Sigmoid colon (tissue), 7 donors: ENCODE measurements at places on chromosomes 16 and 17. TPM values are rescaled to one million over a fixed set of nuclear protein-coding genes. Genes with fewer than 3 reads are reported as not detected.

- H3K27ac ChIP-seq = no peak overlapping the region
- DNase-seq = no peak
- no peaks in the 10 kb centered on the region for H3K4me1 ChIP-seq
- H3K4me3 ChIP-seq = no peak overlapping the region
Observed at GRCh38 chr16:73190256-73190655, 142.3 kb upstream of the ZFHX3 start.

- H3K4me3 ChIP-seq = no peak overlapping the region
- no peak for DNase-seq
- peaks cover 29% of the 10 kb centered on the region for H3K4me1 ChIP-seq
- H3K27me3 ChIP-seq = peaks cover 41% of the 10 kb centered on the region
- H3K36me3 ChIP-seq = no peaks in the 10 kb centered on the region
Observed at GRCh38 chr16:67645397-67646121, 615 bp downstream of the CARMIL2 start.

DNA sequence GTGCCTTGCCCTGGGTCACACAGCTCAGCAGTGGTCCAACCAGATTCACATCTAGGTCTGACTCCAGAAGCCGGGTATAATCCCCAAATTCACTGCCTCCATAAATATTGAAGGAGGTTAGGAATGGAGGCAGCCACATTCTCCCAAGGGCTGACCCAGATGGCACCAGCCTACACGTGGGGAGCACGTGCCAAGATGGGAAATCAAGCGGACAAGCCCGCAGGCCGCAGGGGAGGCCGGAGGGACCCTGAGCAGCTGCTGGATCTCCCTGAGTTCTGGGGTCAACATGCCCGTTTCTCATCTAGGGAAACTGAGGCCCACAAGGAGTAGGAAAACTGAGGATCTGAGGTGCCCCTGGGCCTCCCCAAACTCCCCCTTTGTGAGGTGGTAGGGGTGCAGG is 32.2 kb upstream of the CNEP1R1 start:
- H3K4me1 ChIP-seq = no peaks in the 10 kb centered on the region
- H3K27me3 ChIP-seq = no peaks in the 10 kb centered on the region
- DNase-seq = no peak
- H3K27ac ChIP-seq = no peak overlapping the region
- no peak overlapping the region for H3K4me3 ChIP-seq

DNA sequence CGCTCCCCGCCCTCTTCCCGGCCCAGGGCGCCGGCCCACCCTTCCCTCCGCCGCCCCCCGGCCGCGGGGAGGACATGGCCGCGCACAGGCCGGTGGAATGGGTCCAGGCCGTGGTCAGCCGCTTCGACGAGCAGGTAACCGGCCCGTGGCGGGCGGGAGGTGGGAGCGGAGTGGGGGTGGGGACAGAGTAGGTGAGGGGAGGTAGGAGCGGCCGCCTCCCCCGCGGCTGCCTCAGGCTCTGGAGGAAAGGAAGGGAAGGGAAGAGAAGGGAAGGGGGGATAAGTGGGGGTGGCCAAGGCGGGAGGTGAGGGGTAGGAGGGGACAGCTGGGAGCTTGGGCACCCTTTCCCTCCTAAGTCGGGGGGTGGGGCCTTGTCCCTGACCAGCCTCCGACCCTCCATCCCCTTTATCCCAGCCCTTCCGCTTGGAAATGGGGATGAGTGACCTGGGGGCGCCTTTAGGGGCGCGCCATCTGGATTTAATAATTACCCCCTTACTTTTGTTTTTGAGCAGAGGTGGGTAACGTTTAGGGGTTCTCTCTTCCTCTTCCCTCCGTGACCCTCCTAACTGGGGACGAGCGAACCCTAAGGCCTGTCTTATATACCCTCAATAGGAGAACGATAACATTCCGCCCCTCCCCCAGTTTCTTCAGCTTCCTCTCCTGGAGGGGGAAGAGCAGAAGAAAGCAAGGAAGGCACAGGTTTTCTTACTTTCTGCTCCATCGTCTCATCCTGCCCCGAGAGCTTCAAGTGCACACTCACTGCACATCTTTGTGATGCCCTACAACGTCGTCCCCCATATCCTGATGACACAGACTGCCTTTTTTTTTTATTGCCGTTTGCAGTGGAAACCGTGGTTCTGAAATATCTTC is 694 bp downstream of the NF1 start:
- peak overlapping the region; percentile 93 for H3K27ac ChIP-seq
- no peaks in the 10 kb centered on the region for H3K27me3 ChIP-seq
- H3K4me1 ChIP-seq = peaks cover 9% of the 10 kb centered on the region
- DNase-seq = peak; percentile 83
- peak overlapping the region; percentile 73 for H3K4me3 ChIP-seq

- H3K27ac ChIP-seq = no peak overlapping the region
- no peaks in the 10 kb centered on the region for H3K27me3 ChIP-seq
- H3K4me3 ChIP-seq = no peak overlapping the region
- H3K36me3 ChIP-seq = peaks cover 22% of the 10 kb centered on the region
- no peak for DNase-seq
Observed at GRCh38 chr16:3266873-3267537, 10.6 kb upstream of the MEFV start.

DNA sequence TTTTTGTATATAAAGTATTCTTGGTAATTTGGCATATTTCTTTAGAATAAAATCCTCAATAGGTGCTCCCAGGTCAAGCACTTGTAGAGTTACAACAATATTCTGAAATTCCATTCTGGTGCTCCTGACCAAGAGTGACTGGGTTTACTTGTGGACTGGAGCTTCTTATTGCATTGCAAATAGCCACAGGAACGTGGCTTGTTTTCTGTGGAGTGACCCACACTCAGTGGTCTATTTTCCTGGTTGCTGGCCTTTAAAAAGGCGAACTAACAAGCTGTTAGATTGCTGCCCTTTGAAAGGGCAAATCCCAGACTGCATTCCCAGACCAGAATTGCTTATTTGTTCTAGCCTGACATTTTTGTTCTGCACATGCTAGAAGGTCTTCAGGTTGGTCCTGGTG is 658.8 kb upstream of the GOT2 start:
- no peaks in the 10 kb centered on the region for H3K27me3 ChIP-seq
- H3K4me1 ChIP-seq = no peaks in the 10 kb centered on the region
- no peak for DNase-seq

GRCh38 chr16:87382023-87382785 is 1.4 kb downstream of the FBXO31 start:
- H3K27me3 ChIP-seq = no peaks in the 10 kb centered on the region
- no peaks in the 10 kb centered on the region for H3K4me1 ChIP-seq
- DNase-seq = peak; percentile 64
- H3K36me3 ChIP-seq = no peaks in the 10 kb centered on the region
- H3K27ac ChIP-seq = peak overlapping the region; percentile 91

DNA sequence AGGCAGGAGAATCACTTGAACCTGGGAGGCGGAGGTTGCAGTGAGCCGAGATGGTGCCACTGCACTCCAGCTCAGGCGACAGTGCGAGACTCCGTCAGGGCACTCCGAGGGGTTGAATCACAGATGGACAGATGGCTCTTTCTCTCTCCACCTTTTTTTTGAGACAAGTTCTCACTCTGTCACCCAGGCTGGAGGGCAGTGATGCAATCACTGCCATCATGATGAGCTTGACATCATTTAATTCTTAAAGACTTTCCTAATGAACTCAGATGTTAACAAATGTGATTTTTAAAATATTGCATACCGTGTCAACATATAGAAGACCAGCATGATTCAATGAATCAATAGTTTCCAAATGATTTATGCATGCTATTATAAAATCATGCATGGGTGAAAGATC is 3.5 kb downstream of the GDPD1 start:
- H3K4me1 ChIP-seq = no peaks in the 10 kb centered on the region
- DNase-seq = no peak
- no peaks in the 10 kb centered on the region for H3K27me3 ChIP-seq
- H3K4me3 ChIP-seq = no peak overlapping the region
- no peak overlapping the region for H3K27ac ChIP-seq

- no peaks in the 10 kb centered on the region for H3K27me3 ChIP-seq
- H3K27ac ChIP-seq = no peak overlapping the region
- no peaks in the 10 kb centered on the region for H3K4me1 ChIP-seq
- H3K4me3 ChIP-seq = no peak overlapping the region
Observed at GRCh38 chr17:48530208-48530886, 464 bp downstream of the HOXB1 start.

- H3K27me3 ChIP-seq = no peaks in the 10 kb centered on the region
- H3K4me1 ChIP-seq = peaks cover 56% of the 10 kb centered on the region
- DNase-seq = no peak
- H3K4me3 ChIP-seq = no peak overlapping the region
- peaks cover 63% of the 10 kb centered on the region for H3K36me3 ChIP-seq
Observed at GRCh38 chr17:57999496-58000017, 7.5 kb downstream of the SRSF1 start.

- DNase-seq = no peak
- H3K27me3 ChIP-seq = no peaks in the 10 kb centered on the region
- no peak overlapping the region for H3K4me3 ChIP-seq
- no peaks in the 10 kb centered on the region for H3K4me1 ChIP-seq
- H3K36me3 ChIP-seq = no peaks in the 10 kb centered on the region
- no peak overlapping the region for H3K27ac ChIP-seq
Observed at GRCh38 chr16:61946019-61946418, 90.2 kb downstream of the CDH8 start.

GRCh38 chr17:9994761-9995160 is 89.7 kb upstream of the RCVRN start:
- no peaks in the 10 kb centered on the region for H3K4me1 ChIP-seq
- peak; percentile 28 for DNase-seq
- H3K27me3 ChIP-seq = no peaks in the 10 kb centered on the region

GRCh38 chr17:10196384-10196895 is 2.0 kb downstream of the GAS7 start:
- H3K36me3 ChIP-seq = no peaks in the 10 kb centered on the region
- peaks cover 10% of the 10 kb centered on the region for H3K27me3 ChIP-seq
- H3K4me3 ChIP-seq = peak overlapping the region; percentile 72
- peaks cover 17% of the 10 kb centered on the region for H3K4me1 ChIP-seq
- DNase-seq = no peak
- peak overlapping the region; percentile 66 for H3K27ac ChIP-seq

- H3K4me3 ChIP-seq = no peak overlapping the region
- no peaks in the 10 kb centered on the region for H3K36me3 ChIP-seq
- H3K27me3 ChIP-seq = no peaks in the 10 kb centered on the region
Observed at GRCh38 chr16:80158766-80159165, 382.0 kb upstream of the DYNLRB2 start.

DNA sequence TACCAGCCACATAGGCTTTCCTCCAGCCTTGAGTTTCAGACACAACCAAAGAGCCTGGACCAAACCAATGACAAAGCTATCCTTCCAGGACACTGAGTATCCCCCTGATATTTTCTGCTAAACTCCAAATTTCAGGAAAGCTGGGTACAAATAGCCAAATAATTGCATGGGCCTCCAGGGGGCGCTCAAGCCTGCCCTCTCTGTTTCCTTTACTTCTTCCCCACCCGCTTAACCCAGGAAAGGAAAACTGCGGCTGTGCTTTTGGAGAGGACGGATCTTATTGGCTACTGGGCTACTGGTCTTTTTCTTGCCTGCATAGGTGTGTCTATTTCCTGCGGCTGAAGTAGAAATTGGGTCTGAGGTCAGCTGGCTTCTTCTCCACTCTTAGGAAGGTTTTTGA is 30.1 kb downstream of the GNGT2 start:
- peak; percentile 73 for DNase-seq
- H3K27ac ChIP-seq = no peak overlapping the region
- no peak overlapping the region for H3K4me3 ChIP-seq
- H3K36me3 ChIP-seq = no peaks in the 10 kb centered on the region
- no peaks in the 10 kb centered on the region for H3K4me1 ChIP-seq

DNA sequence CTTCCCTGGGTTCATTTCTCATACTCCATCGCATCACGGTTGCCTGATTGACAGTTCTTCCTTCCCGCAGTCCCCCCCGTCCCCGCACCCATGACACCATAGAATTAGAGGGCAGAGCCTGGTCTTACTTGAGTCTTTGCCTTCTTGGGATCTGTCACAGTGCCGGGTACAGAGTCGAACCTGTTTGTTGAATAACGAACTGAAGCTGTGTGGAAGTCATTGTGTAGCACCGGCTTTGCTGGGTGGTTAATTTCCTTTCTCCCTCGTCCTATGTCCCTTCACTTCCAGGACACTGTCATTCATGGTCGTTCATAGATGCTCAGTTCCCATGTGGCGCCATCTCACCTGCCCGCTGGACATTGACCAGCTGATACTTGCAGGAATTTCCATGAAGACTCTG is 315.3 kb downstream of the CPPED1 start:
- no peak overlapping the region for H3K4me3 ChIP-seq
- H3K27me3 ChIP-seq = no peaks in the 10 kb centered on the region
- no peaks in the 10 kb centered on the region for H3K36me3 ChIP-seq
- no peaks in the 10 kb centered on the region for H3K4me1 ChIP-seq
- no peak overlapping the region for H3K27ac ChIP-seq

- peaks cover 54% of the 10 kb centered on the region for H3K4me1 ChIP-seq
- no peak overlapping the region for H3K27ac ChIP-seq
- no peaks in the 10 kb centered on the region for H3K36me3 ChIP-seq
- no peak overlapping the region for H3K4me3 ChIP-seq
- DNase-seq = no peak
Observed at GRCh38 chr17:45428931-45429338, 3.7 kb downstream of the ARHGAP27 start.

- H3K4me3 ChIP-seq = no peak overlapping the region
- DNase-seq = no peak
- no peak overlapping the region for H3K27ac ChIP-seq
- no peaks in the 10 kb centered on the region for H3K36me3 ChIP-seq
- peaks cover 8% of the 10 kb centered on the region for H3K27me3 ChIP-seq
- H3K4me1 ChIP-seq = peaks cover 10% of the 10 kb centered on the region
Observed at GRCh38 chr16:85825326-85825725, 25.8 kb downstream of the COX4I1 start.

GRCh38 chr16:22868593-22869224 is 54.7 kb downstream of the HS3ST2 start:
- H3K36me3 ChIP-seq = no peaks in the 10 kb centered on the region
- H3K27ac ChIP-seq = no peak overlapping the region
- no peaks in the 10 kb centered on the region for H3K4me1 ChIP-seq
- DNase-seq = no peak
- H3K27me3 ChIP-seq = no peaks in the 10 kb centered on the region
- no peak overlapping the region for H3K4me3 ChIP-seq

GRCh38 chr16:48161906-48162305 is 6.1 kb upstream of the ABCC12 start:
- H3K4me1 ChIP-seq = no peaks in the 10 kb centered on the region
- H3K36me3 ChIP-seq = no peaks in the 10 kb centered on the region
- H3K4me3 ChIP-seq = no peak overlapping the region

LMF1 gene
- total RNA-seq = 34.1 TPM

HAP1 gene
- 0.71 TPM for total RNA-seq

TNFSF12 gene
- total RNA-seq = 106 TPM

TEX14 gene
- 0.36 TPM for total RNA-seq

TBC1D26 gene
- 0.66 TPM for total RNA-seq

HBA1 gene
- not detected for total RNA-seq

HOXB1 gene
- total RNA-seq = not detected

CDH5 gene
- total RNA-seq = 26.0 TPM

GDE1 gene
- total RNA-seq = 78.5 TPM

ASB16 gene
- 1.1 TPM for total RNA-seq

DNAH2 gene
- total RNA-seq = 0.36 TPM

DNASE1L2 gene
- not detected for total RNA-seq

SRSF2 gene
- total RNA-seq = 126 TPM

TENT4B gene
- total RNA-seq = 14.9 TPM
